Activated T-helper 1 cell treated with anti-CD3 and anti-CD28 coated beads, Interleukin-12 subunit alpha, Interleukin-12 subunit beta, Interleukin-2, Interleukin-4 antibody, amounts not matched to agents 30 ng/mL and 10 ng/mL and 1 ng/mL, durations not matched to agents 14 hours and 24 hours and 36 hours (primary cell): ENCODE measurements at places on chromosomes 3 and 15.

GRCh38 chr15:26314577-26314976 lies 451.4 kb upstream of the ATP10A start:
- no peak for DNase-seq
- H3K4me3 ChIP-seq, result no peak overlapping the region
- H3K27me3 ChIP-seq, result no peaks in the 10 kb centered on the region

GRCh38 chr3:25403968-25404367 lies 24.1 kb upstream of the RARB start:
- no peak overlapping the region for H3K4me3 ChIP-seq
- no peaks in the 10 kb centered on the region for H3K27me3 ChIP-seq
- H3K36me3 ChIP-seq, result no peaks in the 10 kb centered on the region
- H3K4me1 ChIP-seq, result no peaks in the 10 kb centered on the region
- DNase-seq, result no peak

DNA sequence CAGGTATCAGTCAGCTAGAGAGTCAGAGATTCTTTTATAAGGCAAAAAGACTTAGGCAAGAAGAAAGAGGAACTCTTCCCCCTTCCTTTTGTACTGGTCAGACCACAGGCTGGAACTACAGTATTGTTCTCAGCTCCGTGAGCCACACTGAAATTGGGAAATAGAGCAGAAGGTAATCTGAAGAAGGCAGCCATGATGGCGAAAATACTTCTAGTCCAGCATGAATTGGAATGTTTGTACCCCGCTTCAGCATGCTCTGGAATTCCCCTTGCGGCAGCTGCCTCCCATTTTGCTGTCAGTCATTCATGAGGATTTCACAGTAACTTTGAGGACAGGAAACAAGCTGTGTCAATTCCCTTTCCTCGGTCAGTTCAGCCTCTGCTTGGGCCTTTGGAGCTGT lies 96.2 kb downstream of the CORO2B start:
- peaks cover 9% of the 10 kb centered on the region for H3K27me3 ChIP-seq
- no peak overlapping the region for H3K4me3 ChIP-seq
- H3K27ac ChIP-seq, result no peak overlapping the region
- H3K4me1 ChIP-seq, result no peaks in the 10 kb centered on the region

DNA sequence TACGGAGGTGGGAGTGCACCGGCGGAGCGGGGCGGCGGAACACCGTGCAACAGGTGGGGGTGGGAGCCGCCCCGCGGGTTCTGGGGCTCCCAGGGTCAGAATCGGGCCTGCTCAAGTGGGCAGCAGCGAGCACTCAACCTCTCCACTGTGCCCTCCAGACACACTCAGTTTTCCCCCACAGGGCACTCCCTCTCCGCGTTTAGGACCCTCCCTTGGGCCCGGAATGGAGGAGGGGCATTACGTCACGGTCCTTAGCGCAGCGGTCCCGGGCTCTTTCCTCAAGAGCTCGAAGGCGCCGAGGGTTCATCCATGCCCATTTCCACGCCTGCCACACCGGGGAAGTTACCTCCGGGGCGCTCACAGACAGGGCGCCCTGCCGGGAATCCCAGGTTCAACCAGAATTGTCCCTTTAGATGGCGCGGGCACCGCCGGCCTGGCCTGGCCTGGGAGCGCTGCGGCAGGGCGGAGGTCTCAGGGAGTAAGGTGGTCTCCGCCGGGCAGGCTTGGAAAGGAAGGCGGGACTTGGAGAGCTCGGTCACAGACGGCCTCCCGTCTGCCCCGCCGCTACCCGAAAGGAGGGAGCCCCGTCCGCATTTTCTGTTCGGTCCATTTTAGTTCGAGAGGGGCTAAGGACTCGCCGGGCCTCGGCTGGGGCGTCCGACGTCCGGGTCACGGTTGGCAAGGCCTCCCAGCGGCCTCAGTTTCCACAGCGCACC lies 5.1 kb downstream of the RNU6-1 start:
- H3K4me3 ChIP-seq, result peak overlapping the region; percentile 53
- H3K27me3 ChIP-seq, result peaks cover 73% of the 10 kb centered on the region
- H3K27ac ChIP-seq, result no peak overlapping the region
- DNase-seq, result no peak

GRCh38 chr3:9373465-9373864 lies 10.6 kb downstream of the THUMPD3 start:
- H3K27me3 ChIP-seq, result no peaks in the 10 kb centered on the region
- DNase-seq, result no peak
- peaks cover 59% of the 10 kb centered on the region for H3K36me3 ChIP-seq
- peak overlapping the region; percentile 40 for H3K27ac ChIP-seq
- H3K4me1 ChIP-seq, result peaks cover 41% of the 10 kb centered on the region

DNA sequence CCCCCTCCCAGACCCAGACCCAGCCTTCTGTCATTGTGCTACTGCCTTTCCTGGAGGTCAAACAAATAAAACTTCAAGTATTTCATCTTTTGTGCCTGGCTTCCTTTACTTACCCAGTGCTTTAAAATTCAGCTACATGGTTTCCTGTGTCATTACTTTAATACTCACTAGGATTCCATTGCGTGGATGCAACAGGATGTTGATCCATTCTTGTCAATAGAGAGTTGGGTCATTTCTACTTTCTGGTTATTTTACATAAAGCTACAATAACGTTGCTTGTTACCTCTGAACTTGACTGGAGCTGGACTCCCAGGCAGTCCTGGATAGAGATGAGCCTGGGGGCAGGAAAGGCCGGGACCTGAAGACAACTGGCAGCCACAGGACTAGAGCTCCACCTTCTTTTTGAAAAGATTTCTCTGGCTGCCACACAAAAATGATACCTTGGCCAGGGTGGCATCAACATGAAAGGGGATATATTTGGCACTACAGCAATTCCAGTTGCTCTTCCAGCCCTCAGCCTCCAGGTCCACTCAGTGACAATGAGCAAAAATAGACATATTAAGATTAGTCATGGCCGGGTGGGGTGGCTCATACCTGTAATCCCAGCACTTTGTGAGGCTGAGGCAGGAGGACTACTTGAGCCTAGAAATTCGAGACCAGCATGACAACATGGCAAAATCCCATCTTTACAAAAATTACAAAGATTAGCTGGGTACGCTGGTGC lies 23.3 kb upstream of the HEG1 start:
- no peaks in the 10 kb centered on the region for H3K36me3 ChIP-seq
- H3K4me1 ChIP-seq, result peaks cover 14% of the 10 kb centered on the region
- DNase-seq, result no peak

- no peaks in the 10 kb centered on the region for H3K36me3 ChIP-seq
- H3K4me1 ChIP-seq, result no peaks in the 10 kb centered on the region
- no peak overlapping the region for H3K4me3 ChIP-seq
- H3K27me3 ChIP-seq, result no peaks in the 10 kb centered on the region
- no peak overlapping the region for H3K27ac ChIP-seq
- no peak for DNase-seq
These were observed 60.7 kb downstream of the EXOG start for GRCh38 chr3:38556640-38557358.
